ENCODE measurements at places on chromosomes 5 and 9. TPM values are rescaled to one million over a fixed set of nuclear protein-coding genes. Genes with fewer than 3 reads are reported as not detected.

PCDHGB5 gene
- polyA plus RNA-seq, result 0.15 TPM

GLDC gene
- 4.1 TPM for polyA plus RNA-seq

MSX2 gene
- 5.1 TPM for polyA plus RNA-seq

CTSV gene
- 3.1 TPM for polyA plus RNA-seq

TMEM252 gene
- not detected for polyA plus RNA-seq

SQSTM1 gene
- 181 TPM for polyA plus RNA-seq

CTXN3 gene
- not detected for polyA plus RNA-seq

- DNase-seq, result no peak
Measured at GRCh38 chr5:147753765-147754164, 28.8 kb downstream of the JAKMIP2 start.

Data from SK-N-SH (cell line).